ENCODE measurements at places on chromosomes 5 and 9.

- no peak for DNase-seq
Measured at GRCh38 chr9:71552480-71552879, 215.8 kb downstream of the CEMIP2 start.

- DNase-seq = no peak
Measured at GRCh38 chr9:83466351-83466750, 71.8 kb downstream of the FRMD3 start.

GRCh38 chr9:104961238-104961637 is 33.3 kb upstream of the ABCA1 start:
- peak; percentile 73 for DNase-seq

GRCh38 chr5:172455511-172456061 is 1.3 kb upstream of the SH3PXD2B start:
- no peak for DNase-seq

GRCh38 chr9:87516222-87516925 is 18.7 kb downstream of the DAPK1 start:
- peak; percentile 91 for DNase-seq

- no peak for DNase-seq
Measured at GRCh38 chr9:129613520-129614175, 7.3 kb downstream of the C9orf50 start.

DNA sequence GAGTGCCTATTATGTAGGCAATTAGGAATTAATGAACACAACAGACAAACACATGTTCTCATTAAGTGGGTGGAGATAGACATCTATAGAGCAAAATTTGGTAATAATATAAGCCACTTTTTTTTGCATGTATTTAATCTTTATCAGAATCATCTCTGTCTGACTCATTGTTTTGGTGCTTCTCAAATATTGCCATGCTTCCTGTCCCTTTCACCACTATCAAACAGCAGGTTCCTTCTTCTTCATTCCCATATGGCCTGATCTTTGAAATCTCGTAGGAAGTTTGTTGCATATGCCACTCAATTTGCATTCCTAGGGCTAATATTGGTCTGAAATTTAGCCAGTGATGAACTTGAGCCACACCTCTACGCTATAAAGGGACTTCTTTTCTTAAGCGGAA is 128.9 kb upstream of the SPEF2 start:
- peak; percentile 30 for DNase-seq

DNA sequence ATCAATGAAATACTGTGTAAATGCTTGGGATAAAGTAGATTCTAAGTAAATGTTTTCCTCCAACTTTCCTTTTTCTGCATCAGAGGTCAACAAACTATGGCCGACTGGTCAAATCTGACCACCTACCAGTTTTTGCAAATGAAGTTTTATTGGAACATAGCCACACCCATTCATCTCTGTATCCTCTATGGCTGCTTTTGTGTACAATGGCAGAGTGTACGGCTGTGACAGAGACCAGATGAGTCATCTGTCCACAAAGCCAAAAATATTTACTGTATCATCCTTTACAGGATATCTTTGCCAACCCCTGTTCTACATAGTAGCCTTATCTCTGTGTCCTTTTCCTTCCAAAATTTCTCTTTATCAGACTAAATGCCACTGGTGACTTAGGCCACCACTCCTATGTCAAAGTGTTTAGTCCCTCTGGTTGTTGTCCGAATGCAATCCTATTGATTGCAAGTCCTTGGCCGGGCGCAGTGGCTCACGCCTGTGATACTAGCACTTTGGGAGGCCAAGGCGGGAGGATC is 218.4 kb upstream of the KLF4 start:
- DNase-seq = peak; percentile 80

DNA sequence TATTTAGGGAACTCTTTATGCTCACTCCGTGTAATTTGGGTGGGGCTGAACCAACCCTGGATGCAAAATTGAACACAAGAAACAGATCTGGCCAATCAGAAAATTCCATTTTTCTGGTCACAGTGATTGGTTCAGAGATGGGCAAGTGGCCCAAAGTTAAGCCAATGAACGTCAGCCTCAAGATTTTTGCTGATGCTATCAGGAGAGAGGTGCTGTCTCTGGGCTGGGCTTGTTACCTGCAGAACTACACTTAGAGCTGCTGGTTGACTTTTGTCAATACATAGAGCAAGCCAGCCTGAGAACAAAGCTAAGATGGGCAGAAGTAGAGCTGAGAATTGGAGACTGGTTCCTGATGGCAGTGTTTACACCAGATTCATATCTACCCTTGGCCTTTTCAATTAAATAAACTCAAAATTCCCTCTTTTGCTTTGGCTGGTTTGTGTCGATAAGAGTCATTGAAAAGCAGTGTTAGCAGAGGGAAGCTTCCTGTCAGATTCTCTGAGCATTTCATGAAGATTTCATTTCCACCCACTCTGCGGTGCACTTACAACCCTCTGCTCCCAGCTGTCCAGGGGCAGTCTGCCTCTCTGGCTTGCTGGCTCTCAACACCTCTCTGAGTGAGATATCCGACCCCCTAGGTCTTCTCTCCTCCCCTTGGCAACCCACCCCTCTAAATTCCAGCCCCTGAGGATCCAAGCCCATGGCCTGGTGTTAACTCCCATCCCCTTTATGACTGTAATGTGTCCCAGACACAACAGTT is 64.5 kb upstream of the PPARGC1B start:
- no peak for DNase-seq

DNA sequence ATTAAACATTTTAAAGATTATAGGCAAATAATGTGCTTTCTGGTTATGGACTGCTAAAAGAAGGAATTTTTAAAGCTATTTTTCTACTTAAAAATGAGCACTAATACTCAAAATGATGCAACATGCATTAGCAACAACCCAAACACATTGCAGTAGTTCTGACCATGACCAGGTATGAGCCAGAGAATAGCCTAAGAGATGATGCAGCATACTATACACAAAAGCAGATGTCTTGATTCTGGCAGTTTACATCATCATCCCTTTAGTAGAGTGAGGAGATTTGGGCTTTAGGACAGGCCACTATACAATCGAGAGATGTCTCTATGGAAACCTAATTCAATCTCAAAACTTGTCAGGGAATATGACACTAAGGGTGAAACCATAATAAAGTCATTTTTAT is 307.1 kb downstream of the PRR16 start:
- DNase-seq = no peak

GRCh38 chr9:38254151-38254550 is 138.4 kb upstream of the ALDH1B1 start:
- DNase-seq = no peak

- no peak for DNase-seq
Measured at GRCh38 chr5:57324181-57324580, 150.3 kb downstream of the GPBP1 start.

- peak; percentile 1 for DNase-seq
Measured at GRCh38 chr5:119302916-119303897, 52.6 kb upstream of the TNFAIP8 start.

GRCh38 chr5:123921193-123921592 is 409.2 kb downstream of the CSNK1G3 start:
- no peak for DNase-seq

- DNase-seq = no peak
Measured at GRCh38 chr9:8284884-8285283, 485.3 kb upstream of the DMAC1 start.

DNA sequence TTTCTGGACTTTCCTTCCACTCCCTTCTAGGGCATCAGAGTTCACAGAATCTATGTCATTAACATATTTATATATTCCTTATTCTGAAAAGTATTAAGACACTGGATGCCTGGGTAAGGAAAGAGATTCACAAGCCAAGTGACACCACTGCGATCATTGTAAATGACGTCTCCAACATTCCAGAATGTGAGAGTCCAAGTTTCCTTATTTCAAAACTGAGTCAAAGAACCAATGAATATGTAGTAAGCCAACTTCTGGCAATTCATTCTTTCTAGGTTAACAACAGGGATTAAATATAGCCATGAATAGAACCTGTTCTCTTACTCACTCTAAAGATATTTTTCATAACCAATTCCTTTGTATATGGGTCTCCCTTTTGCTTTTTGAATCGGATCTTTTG is 18.1 kb downstream of the RAI14 start:
- DNase-seq = no peak

DNA sequence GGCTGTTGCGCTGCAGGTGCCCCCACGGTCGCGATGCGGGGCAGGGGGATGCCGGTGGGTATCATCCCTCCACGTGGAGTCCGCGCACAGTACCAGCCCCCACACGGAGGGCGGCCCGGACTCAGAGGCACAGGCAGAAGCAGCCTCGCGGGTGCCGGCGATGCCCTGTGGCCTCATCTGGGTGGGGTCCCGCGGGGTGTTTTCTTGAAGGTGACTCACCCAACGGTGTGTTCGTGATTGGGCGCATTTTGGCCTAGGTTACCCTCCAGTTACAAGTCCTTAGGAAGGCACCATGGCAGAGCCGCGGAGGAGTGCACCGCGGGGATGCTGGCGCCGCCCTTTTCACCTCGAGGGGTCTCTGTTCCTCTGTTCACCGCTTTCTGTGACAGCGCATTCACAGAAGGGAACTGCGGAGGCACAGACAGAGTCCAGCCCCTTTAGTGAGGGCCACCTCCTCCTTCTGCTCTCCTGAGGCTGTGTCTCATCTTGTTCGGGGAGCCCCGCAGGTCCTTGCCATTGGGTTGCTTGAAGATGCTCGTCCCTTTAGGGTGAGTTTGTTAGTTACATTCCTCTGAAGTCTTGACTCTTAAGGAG is 21.6 kb upstream of the EXOC3 start:
- DNase-seq = no peak

- no peak for DNase-seq
Measured at GRCh38 chr5:145775893-145776444, 59.2 kb downstream of the PRELID2 start.

DNA sequence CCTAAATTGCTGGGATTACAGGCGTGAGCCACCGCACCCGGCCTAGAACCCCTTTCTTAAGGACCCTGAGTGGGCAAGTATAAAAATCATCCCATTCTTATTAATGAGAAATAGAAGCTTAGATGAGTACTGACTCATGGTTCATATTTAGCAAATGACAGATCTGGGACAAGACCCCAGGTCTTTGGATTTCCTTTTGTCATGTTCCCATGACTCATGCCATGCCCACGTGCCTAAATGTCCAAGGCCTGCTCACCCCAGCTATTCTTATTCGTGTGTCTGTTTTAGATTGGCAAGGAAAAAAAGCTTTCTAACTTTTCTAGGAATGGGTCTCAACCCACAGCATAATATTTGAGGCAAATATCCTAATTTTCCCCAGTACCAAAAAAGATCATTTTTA is 57.7 kb upstream of the RPS23 start:
- no peak for DNase-seq

DNA sequence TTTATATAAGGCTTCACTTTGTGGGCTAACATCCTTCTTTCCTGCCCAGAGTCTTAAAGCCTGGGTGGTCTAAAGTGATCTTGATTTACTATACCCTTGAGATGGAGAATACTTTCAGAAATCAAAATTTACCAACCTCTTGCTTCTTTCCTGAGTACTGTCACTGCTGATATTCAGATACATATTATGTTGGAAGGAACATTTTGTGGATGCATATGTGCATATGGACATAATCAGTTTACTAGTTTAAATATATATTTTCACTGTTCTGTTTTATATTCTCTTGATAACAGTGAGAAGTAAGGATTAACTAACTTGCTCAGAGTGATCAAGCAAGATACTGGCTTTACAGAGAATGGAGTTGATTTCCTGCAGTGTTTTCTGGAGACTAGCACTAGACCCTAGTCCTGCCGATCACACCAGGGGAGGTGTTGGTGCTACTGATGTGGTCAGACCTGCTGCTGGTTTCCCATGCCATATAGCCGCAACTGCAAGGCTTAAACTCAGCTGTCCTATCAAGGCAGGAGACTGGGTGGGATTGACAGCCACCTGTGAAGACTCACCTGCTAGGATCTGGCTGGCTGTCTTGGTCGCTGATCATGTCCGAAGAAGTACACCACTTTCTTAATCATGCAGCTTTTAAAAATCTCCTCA is 57.6 kb downstream of the SLF1 start:
- no peak for DNase-seq

GRCh38 chr5:76468635-76469425 is 65.7 kb downstream of the IQGAP2 start:
- no peak for DNase-seq

- no peak for DNase-seq
Measured at GRCh38 chr9:93093877-93094657, 1.9 kb upstream of the CARD19 start.

GRCh38 chr5:66621146-66621545 is 25.0 kb downstream of the MAST4 start:
- no peak for DNase-seq

GRCh38 chr5:88883836-88884607 is 1.0 kb upstream of the MEF2C start:
- DNase-seq = peak; percentile 84

GRCh38 chr9:131887680-131888079 is 147.8 kb upstream of the RAPGEF1 start:
- no peak for DNase-seq

GRCh38 chr9:123395689-123396511 is 39.9 kb downstream of the CRB2 start:
- DNase-seq = no peak

- peak; percentile 67 for DNase-seq
Measured at GRCh38 chr5:5497152-5497788, 74.8 kb downstream of the ICE1 start.

- DNase-seq = no peak
Measured at GRCh38 chr5:111013011-111013410, 58.5 kb upstream of the TSLP start.

GRCh38 chr5:143052967-143053682 is 282.9 kb downstream of the ARHGAP26 start:
- peak; percentile 21 for DNase-seq

DNA sequence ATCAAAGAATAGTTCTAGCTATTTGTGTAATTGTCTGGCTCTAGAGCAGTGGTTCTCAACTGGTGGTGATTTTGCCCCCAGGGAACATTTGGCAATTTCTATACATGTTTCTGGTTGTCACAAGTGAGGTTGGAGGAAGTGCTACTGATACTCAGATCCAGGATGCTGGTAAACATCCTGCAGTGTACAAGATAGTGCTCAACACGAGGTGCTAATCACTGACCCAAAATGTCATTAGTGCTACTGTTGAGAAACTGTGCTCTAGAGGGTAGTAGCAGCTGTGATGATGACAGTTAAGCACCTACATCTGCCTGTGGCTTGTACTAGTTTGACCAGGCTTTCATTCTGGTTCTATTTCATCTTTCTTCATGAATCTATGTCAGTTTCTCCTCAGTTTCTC is 22.1 kb downstream of the LRRC19 start:
- DNase-seq = no peak

- no peak for DNase-seq
Measured at GRCh38 chr9:115135821-115136778, 18.1 kb upstream of the TNC start.

All from OCI-M1 (cell line).